ENCODE measurements at places on chromosomes 5 and 9.

DNA sequence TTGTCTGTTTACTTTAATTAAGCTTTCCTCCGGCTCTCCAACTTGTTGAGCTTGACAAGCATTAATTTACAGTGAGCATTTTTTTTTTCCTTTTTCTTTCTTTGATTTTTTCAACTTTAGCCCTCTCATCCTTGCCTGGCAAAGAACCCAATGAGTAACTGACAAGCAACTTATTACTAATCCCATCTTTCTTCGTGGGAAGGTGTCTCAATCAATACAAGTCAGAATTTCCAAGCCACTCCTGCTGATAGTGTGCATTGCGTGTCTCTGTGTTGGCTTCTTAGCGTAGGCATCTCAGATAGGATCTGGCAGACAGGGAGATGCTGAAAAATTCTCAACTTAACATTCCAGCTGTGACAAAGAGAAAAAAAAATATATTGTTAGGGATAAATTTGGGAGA lies 527.7 kb upstream of the WWC1 start:
- peak; percentile 67 for DNase-seq

DNA sequence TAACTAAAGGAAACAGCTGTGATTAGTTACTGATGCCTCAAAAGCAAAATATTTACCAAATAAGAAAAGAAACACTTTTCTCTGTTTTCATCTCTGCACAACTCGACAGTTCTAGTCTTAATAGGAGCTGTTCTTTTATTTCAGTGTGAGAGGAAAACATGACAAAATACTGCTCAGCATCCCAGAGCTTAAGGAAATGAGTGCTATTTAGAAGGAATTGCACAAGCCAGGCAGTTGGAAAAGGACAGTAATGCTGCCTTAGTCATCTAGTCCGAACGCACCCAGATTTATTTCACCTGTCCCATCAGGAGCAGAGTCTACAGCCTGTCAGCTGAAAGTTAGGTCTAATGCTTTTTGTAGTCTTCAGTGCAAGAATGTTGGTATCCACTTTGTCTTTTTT lies 12.3 kb downstream of the ZCCHC9 start:
- DNase-seq: no peak

- DNase-seq: no peak
Measured at GRCh38 chr9:71736236-71736635, 32.1 kb downstream of the CEMIP2 start.

GRCh38 chr5:81316571-81316970 lies 15.2 kb downstream of the ZCCHC9 start:
- DNase-seq: no peak

DNA sequence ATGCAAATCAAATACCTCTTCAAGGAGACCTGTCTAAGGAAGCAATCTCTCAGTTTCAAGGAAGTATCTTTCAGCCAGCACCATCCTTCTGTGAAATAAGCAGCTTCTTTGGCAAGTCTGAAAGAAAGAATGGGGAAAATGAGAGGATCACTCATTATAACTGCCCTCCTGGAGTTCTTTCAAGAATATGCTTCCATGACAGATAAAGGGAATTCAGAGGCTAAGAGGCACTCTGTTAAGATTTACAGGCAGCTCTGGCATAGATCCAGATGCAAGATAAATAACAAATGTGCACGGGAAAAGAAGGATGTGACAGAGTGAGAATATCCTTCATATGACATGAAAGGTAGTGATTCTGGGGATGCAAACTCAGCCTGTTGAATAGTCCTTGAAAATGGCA lies 348.2 kb upstream of the CCNG1 start:
- DNase-seq: no peak

DNA sequence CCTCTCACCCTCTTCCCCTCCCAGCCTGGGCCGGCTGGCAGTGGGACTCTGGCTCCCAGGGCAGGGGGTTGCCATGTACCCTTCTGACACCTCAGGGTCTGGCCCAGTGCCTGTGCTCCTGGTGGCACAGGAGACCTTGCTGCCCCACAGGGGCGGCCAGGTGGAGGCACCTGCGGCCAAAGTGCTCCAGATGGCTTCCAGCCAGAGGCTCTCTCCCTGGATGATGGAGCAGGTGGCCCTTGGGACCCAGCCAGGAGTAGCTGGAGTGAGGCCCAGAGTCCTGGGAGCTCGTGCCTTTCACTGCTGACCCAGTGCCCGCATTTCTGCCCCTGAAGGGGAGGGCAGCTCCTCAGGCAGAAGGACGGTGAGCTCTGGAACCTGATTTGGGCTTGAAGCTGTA lies 87.3 kb downstream of the NTNG2 start:
- DNase-seq: no peak

DNA sequence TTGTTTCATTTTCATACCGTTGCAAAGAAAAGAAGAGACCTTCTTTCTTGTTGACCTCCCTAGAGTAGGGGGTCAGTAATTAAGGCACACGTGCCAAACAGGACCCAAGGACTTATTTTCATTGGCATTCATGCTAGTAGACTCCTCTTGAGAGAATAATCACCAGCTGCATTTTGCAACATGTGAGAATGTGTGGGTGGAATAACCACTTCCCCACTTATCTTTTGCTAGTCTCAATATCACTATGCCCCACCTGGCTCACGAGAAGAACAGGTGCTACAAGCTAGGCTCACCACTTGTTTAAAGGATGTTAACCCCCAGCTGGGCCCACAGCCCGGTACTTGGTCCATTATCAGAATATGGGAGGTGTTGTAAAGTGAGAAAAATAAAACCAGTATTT lies 460.7 kb upstream of the MEF2C start:
- no peak for DNase-seq

DNA sequence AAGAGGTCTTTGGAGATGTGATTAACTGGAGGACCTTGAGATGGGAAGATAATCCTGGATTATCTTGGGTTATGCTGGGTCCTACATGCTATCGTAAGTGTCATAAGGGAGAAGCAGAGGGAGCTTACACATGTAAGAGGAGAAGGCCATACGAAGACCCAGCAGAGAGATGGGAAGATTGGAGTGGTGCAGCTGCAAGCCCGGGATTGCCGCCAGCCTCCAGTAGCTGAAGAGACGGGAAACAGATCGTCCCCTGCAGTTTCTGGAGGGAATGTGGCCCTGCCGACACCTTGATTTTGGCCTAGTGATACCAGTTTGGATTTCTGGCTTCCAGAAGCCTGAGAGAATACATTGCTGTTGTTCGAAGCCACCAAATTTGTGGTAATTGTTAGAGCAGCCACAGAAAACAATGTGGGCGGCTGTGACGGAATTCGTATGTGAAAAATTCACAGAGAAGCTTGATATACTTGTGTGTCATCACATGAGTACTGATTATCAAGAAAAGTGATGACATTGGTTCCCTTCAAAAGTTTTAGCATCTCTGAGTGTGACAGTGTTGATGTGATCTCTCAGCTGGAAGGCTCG lies 86.9 kb downstream of the CYFIP2 start:
- no peak for DNase-seq

- no peak for DNase-seq
Measured at GRCh38 chr9:89175828-89176261, 2.8 kb downstream of the SHC3 start.

DNA sequence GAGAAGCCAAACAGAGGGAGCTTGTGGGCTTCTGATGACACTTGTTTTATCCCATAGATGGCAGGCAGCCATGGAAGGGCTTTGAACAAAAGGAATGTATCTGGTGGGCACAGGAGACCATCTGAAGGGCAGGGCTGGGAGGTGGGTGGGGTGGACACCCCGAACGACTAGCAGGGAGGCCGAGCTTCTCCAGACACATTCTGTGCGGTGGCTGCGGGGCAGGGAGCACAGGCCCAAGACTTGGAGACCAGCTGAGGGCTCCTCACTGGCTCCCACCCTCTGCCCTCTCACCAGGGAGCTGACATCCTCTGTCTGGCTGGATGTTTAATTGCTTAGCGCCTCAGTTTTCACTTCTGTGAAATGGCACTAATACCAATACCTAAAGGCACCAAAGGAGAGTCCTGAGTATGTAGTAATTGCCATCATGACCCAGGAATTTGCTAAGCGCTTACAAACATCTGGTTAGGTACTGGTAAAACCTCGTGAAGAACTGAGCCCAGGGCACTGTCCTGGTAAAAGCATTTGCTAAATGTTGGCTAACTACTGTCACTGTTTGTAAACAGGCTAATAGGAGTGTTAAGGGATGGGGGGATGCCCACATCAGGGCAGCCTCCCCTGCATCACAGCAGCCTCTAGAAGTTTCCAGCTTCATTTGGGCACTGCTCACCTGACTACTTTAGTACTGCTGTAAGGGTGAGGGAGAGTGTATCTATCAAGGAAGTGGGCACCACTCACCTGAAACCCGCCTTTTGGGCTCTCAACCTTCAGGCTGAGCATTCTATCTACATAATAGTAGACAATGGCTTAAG lies 2.1 kb upstream of the PHF2 start:
- no peak for DNase-seq

DNA sequence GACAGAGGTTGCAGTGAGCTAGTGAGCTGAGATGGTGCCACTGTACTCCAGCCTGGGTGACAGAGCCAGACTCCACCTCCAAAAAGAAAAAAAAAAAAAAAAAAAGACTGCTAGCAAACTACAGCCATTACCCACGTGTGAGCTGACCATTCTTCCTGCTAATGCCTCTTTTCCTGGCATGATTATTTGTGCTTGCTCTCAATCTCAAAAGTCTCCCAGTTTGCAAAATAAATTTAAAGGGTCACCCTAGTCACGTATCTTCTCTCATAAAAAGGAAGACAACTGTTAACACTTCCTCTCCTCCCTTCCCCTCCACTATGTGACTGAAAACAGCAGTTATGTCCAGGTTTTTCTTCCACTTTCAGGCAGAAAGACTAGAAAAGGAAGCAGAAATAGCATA lies 37.2 kb downstream of the TRIM36 start:
- DNase-seq: no peak

DNA sequence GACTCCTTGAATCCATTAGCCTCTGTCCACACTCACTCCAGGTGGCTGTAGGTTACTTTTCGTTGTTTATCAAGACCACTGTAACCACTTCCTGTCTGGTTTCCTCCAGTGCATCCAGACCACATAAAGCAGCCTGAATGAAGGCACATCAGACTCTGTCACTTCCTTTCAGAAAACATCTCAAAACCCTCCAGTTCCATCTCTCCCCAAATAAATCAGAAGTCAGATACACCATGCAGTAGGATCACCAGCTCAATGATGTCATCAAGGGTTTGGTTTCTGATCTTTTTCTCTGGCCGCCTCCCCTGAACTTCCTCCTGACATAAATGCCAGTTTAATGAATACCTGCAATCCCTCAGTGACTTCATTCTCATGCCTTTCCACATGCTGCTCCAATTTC lies 161.2 kb downstream of the ZNF462 start:
- no peak for DNase-seq

DNA sequence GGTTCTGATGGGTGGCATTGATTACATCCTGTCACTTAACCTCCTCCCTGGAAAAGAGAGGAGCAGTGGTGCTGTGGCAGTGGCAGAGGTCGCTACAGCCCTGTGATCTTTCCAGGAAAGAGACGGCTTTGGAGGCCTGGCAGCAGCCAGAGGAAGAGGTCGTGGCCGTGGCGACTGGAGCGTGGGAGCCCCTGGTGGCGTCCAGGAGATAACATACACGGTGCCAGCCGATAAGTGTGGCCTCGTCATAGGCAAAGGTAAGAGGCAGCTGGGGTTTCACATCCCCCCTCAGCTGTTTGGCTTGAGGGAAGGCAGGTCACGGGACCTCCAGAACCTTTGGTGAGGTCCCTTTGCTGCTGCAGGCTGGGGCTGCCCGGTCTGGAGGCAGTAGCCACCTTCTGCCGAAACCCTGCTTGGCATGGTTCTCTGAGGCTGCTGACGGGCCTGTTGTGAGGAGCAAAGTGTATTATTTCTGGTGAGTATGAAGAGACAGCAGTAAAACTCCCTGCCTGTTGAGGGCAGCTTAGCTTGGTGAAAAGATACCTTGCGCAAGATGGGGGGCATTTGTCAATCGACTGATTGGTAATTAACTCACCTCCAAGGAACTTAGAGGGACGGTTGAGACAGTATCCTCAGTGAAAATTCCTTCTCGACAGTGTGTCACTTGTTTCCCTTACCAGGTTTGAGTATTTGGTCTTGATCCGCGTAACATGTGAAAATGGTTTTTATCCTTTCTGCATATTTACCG lies 38.0 kb upstream of the PRDM12 start:
- DNase-seq: no peak

- no peak for DNase-seq
Measured at GRCh38 chr5:127671218-127671617, 22.3 kb downstream of the CTXN3 start.

- DNase-seq: no peak
Measured at GRCh38 chr9:122186301-122186700, 26.6 kb downstream of the MORN5 start.

- DNase-seq: no peak
Measured at GRCh38 chr9:98533866-98534265, 174.9 kb downstream of the GABBR2 start.

DNA sequence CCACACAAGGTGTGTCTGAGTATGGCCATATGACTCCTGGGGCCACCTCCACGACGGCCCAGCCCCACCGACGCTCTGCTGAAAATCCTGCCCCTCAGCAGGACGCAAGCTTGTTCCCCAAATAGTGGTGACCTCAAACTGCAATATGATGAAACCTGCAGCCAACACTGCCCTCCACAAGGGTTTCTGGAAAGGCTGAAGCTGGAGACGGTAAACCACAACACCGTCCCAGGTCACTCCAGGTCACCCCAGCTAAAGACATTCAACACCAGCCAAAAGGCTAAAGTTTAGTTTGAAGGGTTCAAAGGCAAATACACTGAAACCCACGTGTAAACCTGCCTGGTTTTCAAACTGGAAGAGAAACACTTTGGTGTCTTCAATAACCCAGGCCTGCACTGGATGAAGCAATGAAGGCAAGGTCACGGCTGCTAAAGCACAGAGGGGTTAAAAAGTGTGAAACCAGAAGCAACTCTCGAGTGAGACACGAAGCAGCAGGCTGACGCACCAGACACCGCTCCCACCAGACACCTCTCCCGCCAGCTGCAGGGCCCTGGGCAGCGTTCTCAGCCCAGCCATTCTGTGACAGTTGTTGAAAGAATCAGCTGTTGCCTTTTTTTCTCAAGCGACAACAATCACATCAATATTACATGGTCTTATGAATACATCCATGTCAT lies 1.8 kb upstream of the LHX3 start:
- DNase-seq: no peak

- no peak for DNase-seq
Measured at GRCh38 chr9:125757834-125758233, 10.7 kb downstream of the PBX3 start.

DNA sequence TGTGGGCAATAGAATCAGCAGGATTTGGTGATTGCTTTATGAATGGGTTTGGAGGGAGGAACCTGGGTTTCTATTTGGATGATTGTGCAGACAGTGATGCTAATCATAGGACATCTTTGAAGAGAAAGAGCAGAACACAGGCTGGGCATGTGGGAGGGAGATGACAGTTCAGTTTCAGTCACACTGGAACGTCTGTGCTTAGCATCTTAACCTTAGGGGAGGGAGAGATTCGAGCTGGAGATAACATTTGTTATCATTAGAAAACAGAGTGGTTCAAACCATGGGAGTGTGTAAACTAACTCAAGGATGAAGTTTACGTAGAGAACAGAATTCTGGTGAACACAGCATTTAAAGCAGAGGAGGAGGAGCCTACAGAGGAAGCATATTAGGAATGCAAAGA lies 138.6 kb upstream of the PPP2R2B start:
- DNase-seq: peak; percentile 16
